Sciatic nerve (tissue), 2 donors: ENCODE measurements at places on chromosomes 4 and X. TPM values are rescaled to one million over a fixed set of nuclear protein-coding genes. Genes with fewer than 3 reads are reported as not detected.

LAP3 gene
- total RNA-seq = 77.7 TPM

IL1RAPL1 gene
- 10.3 TPM for total RNA-seq

DNA sequence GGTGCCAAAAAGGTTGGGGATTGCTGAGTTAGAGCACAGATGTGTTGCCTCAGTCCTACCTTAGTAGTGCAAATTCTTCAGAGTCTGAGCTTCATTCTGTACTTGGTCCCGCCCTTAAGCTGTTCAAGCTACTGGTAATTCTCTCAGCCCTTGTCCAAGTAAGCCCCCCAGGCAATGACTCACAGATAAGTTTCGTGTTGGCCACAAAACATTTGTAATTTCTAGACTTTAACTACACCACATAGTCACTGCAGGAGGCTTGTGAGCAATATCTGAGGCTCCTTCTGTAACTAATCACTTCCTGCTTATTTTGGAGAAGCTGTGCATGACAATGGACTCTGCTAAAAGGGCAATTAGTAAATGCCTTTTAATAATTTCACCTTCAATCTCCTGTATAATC lies 1420.5 kb downstream of the PCDH7 start:
- no peak for DNase-seq

GRCh38 chr4:147093206-147093605 lies 147.5 kb upstream of the TTC29 start:
- no peak for DNase-seq

DNA sequence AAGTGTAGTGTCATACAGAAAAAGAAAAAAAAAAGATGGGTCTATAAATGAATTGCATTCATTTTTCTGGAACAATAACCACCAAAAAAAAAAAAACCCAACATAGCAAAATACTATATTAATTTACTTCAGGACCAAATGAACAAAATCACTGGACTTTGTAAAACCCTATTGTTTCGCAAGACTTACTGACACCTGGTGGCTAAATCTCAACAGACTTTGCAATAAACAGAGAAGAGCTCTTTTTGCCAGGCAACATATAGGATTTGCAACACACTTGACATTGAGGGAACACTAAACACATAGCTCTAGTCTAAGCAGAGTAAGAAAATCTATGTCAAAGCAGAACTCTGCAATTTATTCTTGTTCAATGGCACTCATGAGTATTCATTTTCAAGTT lies 990.2 kb downstream of the STPG2 start:
- no peak for DNase-seq

DNA sequence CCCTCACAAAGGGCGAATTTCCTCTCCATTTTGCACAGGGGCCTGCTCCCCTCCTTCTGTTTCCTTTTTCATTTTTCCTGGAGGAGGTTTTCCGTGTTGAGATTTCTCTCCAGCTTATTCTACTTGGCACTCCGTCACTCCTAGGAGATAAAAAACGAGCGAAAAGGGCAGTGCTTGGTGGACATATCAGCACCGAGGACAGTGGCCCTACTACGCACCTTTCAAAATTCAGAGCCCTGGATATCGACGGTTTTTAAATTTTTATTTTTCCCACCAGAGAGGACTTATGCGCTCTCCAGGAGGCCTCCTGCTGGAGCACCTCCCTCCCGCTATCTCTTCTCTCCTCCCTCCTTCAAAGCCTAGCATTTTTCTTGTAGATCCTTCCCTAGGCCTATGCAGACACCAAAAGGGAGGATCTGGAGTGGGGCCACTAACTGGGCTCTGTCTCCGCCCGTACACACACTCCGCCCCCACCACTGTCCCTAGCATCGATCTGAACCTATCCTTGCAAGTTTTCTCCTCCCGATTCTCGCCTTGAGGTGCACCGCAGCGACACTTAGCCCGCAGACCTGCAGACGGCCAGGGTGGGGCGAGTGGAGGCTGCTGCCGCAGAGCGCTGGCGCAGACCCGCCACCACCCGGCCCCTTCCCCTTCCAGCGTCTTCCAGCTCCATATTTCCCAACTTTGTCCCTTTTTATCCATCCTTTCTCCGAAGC lies 8.5 kb upstream of the TCEAL9 start:
- DNase-seq = no peak

- no peak for DNase-seq
These were observed 1039.1 kb upstream of the TENM3 start for GRCh38 chr4:181204109-181204508.

- no peak for DNase-seq
These were observed 49.2 kb downstream of the EDNRA start for GRCh38 chr4:147530134-147530533.

GRCh38 chr4:89213382-89213701 lies 94.3 kb downstream of the GPRIN3 start:
- no peak for DNase-seq
